ENCODE measurements at places on chromosomes 13 and 19.

GRCh38 chr13:99386495-99386894 lies 79.3 kb upstream of the GPR183 start:
- no peak for DNase-seq

- no peak for DNase-seq
Measured at GRCh38 chr13:54775501-54776191, 1747.0 kb downstream of the OLFM4 start.

- no peak for DNase-seq
Measured at GRCh38 chr13:32446220-32446619, 18.3 kb upstream of the N4BP2L1 start.

- no peak for DNase-seq
Measured at GRCh38 chr19:50663482-50663790, 14.2 kb downstream of the C19orf81 start.

DNA sequence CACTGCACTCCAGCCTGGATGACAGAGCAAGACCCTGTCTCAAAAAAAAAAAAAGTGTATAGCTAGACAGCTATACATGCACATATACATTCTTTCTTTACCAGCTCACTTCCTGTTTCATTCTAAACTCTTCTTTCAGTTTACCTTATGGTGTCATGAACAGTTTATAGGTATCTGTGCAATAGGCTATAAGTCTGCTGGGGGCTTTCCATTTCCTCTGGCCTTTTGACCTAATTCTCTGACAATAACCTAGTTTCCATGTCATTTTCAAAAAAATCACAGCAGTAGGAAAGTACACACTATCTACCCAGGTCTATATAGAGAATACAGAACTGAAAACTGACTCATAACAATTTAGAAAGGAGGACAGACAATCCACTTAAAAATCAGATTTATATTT lies 24.4 kb upstream of the URAD start:
- no peak for DNase-seq

GRCh38 chr19:30388327-30388726 lies 16.1 kb downstream of the ZNF536 start:
- DNase-seq = no peak

DNA sequence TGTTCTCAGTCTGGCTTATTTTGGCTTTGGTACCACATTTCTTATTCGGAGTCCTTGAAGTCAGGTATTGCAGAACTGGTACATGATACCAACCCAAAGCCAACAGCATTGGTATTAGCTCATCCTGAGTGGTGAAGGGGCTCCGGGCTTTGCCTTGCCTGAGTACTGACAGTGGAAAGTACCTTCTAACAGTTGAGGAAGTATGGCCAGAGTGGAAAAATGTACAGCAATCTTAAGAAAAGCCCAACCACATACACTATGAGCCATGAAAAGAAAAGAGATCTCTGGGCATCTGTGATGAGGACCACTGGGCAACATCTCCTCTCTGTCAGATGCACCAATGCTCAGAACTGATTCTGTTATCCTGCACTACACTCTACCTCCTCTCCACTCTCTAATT lies 8.3 kb downstream of the LCP1 start:
- peak; percentile 55 for DNase-seq

- DNase-seq = no peak
Measured at GRCh38 chr19:23925285-23925684, 10.6 kb downstream of the ZNF726 start.

DNA sequence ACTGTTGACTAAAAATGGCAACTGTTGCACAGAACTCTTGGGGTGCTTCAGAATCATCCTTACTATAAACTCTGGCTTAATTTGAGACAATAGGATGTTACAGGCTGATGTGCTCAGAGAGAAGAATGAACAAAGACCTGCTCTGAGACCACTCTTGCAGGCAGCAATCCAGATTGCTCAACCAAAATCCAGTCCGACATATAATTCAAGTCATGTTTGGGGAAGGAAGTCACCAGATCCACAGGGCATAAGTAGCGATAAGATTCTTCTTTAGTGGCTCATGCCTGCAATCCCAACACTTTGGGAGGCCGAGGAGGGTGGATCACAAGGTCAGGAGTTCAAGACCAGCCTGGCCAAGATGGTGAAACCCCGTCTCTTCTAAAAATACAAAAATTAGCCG lies 20.6 kb downstream of the MTMR6 start:
- DNase-seq = no peak

DNA sequence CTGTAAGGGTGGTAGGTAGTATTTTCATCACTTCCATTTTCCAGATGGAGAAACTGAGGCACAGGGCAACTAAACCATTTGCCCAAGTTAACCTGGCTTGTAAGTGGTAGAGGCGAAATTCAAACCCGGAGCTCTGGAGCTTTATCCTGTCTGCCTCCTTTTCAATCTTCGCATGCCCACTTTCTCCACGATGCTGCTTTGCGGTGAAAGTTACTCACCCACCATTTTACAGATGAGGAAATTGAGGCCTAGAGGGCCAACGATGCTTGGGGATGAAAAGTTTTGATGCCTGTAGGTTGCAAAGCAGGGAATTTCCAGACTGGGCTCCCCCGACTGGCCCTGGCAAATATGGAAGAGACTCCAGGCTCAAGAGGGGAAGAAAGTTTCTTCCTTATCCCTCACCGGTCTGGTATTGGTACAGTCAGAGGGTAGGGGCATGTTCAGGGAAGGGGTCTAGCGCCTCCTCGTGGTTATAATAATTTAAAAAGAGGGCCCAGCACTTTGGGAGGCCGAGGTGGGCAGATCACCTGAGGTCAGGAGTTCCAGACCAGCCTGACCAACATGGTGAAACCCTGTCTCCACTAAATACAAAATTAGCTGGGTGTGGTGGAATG lies 1.9 kb upstream of the SH2D3A start:
- DNase-seq = no peak

GRCh38 chr19:35142606-35143230 lies 337 bp upstream of the FXYD7 start:
- DNase-seq = peak; percentile 44

DNA sequence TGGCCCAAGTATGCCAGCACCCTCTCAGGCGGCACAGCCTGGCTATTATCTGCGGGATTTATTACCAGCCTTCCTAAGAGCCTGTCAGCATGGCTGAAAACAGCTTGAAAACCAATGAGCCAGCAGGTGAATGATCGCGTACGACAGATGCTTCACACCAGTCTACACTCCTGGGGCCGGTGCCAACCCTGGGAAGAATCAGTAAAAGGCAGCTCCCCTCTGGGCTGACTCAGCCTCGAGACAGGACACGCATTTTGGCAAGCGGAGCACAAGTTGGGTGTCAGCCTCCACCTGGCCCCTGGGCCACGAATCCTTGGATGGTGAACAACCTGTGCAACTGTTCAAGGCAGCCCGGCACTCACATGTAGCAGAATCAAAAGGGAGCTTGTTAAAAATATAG lies 15.6 kb downstream of the EMP3 start:
- no peak for DNase-seq

GRCh38 chr13:89763005-89763404 lies 1584.5 kb upstream of the MIR17HG start:
- DNase-seq = no peak
